ENCODE measurements at places on chromosomes 2 and 18. TPM values are rescaled to one million over a fixed set of nuclear protein-coding genes. Genes with fewer than 3 reads are reported as not detected.

- no peaks in the 10 kb centered on the region for H3K36me3 ChIP-seq
- H3K27me3 ChIP-seq, result no peaks in the 10 kb centered on the region
- H3K4me1 ChIP-seq, result peaks cover 21% of the 10 kb centered on the region
- no peak overlapping the region for H3K27ac ChIP-seq
These were observed 44.1 kb downstream of the ANKRD44 start for GRCh38 chr2:197266477-197266876.

DNA sequence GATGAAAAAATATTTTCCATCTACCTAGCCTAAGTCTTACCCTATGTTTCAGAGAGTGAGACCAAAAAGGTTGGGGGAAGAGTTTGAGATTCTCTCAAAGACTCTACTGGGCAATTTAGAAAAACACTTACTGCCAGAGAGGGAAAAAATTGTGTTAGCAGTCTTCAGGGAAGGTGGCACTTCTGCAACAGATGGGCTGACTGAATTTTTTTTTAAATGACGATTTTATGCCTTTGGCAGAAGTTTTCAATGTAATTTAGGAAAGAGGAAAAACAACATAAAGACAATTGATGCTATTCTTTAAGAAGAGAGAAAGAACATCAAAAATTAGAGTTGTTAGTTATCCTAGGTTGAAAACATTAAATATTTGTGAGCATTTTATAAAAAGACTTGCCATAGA, 1894.5 kb upstream of the PIK3C3 start:
- H3K27me3 ChIP-seq, result no peaks in the 10 kb centered on the region
- no peaks in the 10 kb centered on the region for H3K4me1 ChIP-seq
- H3K27ac ChIP-seq, result no peak overlapping the region
- no peak for DNase-seq

Gene IL1RL2
- total RNA-seq, result 1.5 TPM

Gene ASXL3
- 2.5 TPM for total RNA-seq

- H3K4me1 ChIP-seq, result peaks cover 56% of the 10 kb centered on the region
- no peak overlapping the region for H3K4me3 ChIP-seq
- DNase-seq, result no peak
- no peaks in the 10 kb centered on the region for H3K36me3 ChIP-seq
These were observed 139.2 kb downstream of the MGAT5 start for GRCh38 chr2:134393075-134393461.

GRCh38 chr2:60317844-60318243, 235.6 kb downstream of the BCL11A start:
- no peak overlapping the region for H3K4me3 ChIP-seq
- no peaks in the 10 kb centered on the region for H3K27me3 ChIP-seq
- no peaks in the 10 kb centered on the region for H3K4me1 ChIP-seq
- no peaks in the 10 kb centered on the region for H3K36me3 ChIP-seq
- no peak overlapping the region for H3K27ac ChIP-seq
- no peak for DNase-seq

Measured in transverse colon (tissue), 4 donors.